WERI-Rb-1 (cell line): ENCODE measurements at places on chromosomes 3 and 15.

- DNase-seq, result no peak
Measured at GRCh38 chr3:23303601-23304217, 100.6 kb downstream of the UBE2E2 start.

- no peak for DNase-seq
Measured at GRCh38 chr15:24858737-24859601, 95.8 kb upstream of the SNRPN start.

DNA sequence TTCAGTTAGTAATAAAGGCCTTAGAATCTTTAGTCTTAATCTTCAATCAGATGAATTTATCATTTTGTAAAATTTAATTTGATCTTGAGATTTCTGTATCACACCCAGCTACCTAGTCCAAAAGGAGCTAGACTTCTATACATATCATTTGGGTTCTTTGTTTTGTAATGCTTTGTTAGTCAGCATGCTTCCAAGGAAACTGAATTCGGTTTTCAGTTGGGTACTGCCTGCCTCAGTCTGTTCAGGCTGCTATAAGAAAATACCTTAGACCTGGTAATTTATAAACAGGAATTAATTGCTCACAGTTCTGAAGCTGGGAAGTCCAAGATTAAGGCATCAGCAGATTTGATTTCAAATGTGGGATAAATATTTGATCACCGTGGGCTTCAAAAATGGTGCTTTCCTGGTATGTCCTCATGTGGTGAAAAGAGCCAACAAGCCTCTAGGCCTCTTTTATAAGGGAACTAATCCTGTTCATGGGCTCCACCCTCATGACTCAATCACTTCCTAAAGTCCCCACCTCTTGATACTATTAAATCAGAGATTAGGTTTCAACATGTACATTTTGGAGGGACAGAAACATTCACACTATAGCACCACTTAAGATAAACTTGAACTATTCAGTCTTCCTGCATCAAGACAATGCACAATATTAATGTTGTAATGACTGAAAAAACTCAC is 800.7 kb downstream of the NAALADL2 start:
- DNase-seq, result no peak

- DNase-seq, result no peak
Measured at GRCh38 chr3:156782319-156782718, 43.8 kb upstream of the LEKR1 start.

DNA sequence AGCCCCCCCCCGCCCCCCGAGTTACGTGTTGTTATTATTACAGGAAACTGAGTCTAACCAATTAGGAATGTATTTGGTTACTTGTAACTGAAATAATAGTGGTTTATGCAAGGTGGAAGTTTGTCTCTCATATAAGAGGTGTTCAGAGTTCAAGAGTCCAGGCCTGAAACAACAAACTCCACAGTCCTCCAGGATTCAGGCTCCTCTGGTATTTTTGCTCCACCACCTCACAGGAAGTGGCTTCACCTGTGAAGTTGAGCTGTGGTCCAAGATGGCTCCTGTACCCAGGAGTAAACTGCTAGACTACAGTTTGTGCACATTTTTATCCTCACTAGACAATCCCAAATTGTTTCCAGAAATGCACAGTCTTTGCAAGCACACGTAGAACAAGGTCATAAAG is 27.3 kb downstream of the MOBP start:
- no peak for DNase-seq

DNA sequence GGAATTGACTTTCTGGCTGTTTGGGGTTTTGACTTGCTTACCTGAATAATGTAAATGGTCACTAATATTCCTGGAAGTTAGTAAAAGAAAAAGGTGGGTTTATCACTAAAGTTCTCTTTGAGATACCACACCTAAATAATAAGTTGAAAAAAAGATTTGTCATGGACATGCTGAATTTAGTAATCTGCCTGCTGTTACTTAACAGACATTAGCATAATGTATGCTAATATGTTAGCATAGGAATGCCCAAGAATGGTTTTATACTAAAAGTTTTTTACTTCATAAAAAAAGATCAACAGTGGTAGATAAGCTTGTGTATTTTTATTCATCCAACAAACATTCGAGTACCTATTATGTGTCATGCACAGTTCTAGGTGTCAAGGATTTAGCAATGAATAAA is 36.5 kb downstream of the GMPS start:
- DNase-seq, result no peak
